ENCODE measurements at places on chromosomes 3 and 15.

GRCh38 chr3:45800611-45801010, 4.3 kb upstream of the SLC6A20 start:
- no peak for DNase-seq

- no peak for DNase-seq
Observed at GRCh38 chr15:88020806-88021205, 235.7 kb downstream of the NTRK3 start.

GRCh38 chr3:138493804-138494606, 59.6 kb downstream of the ESYT3 start:
- no peak for DNase-seq

DNA sequence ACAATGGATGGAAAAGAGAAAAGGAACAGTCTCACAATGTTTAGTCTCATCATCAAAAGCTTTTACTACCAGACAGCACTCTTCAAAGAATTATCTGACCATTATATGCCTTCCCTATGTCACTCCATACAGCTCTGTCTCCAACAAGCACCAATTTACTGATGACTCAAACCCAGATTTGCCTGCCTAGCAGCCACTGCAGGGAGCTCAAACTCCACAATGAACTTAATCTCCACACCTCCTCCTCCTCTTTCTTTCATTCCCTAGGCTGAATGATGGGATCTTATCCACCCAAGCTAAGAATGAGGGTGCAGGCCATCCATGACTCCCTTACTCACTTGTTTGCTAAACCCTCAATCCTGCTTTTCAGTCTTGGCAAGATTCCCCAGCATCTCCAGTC, 45.5 kb downstream of the NBEAL2 start:
- DNase-seq = no peak

DNA sequence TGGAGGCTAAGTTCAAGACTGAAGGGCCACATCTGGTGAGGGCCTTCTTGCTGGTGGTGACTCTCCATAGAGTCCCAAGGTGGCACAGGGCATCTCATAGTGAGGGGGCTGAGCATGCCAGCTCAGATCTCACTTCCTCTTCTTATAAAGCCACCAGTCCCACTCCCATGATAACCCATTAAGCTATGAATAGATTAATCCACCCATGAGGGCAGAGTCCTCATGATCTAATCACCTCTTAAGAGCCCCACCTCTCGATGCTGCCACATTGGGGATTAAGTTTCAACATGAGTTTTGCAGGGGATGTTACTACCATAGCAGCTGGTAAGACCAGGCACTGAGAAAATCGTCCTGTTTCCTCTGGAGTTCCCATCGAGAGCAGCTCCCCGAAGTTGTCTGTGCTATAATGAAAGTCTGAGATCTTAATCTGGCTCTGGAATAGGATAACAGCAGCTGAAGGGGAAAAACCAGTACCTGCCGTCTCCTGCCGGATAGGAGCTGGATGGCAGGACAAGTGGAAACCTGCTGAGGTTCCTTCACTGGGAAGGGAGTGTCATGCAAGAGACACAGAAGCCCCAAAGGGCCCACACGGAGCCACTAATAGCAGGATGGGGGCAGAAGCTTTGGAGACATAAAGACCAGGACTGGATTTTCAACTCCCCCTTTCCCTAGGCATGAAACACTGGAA, 79.5 kb upstream of the EPHB3 start:
- no peak for DNase-seq

DNA sequence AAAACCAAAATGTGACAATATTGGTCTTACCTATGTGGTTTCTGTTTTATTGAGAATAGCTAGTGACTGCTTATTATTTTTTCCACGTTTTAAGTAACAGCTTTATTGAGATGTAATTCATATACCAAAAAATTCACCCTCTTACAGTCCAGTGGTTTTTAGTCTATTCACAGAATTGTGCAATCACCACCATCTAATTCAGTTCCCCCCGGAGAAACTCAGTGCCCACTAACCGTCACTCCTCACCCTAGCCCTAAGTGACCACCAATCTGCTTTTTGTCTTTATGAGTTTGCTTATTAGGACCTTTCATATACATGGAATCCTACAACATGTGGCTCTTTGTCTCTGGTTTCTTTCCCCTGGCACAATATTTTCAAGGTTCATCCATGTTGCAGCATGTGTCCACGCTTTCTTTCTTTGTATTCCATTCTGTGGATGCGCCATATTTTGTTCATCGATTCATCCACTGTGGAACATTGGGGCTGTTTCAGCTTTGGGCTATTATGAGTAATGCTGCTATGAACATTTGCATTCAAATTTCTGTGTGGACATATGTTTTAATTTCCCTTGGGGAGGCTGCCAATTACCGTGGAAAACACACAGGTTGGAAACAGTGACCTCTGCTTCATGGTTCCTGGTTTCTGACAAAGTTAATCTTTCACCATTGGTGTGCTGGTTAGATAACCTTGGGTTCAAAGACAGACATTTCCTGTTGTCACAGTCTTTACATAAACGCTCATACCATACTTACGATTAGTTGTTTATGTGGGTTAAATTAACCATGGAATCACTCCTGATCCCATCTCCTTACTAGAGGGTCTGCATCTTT, 3.2 kb upstream of the BCL2L10 start:
- no peak for DNase-seq

DNA sequence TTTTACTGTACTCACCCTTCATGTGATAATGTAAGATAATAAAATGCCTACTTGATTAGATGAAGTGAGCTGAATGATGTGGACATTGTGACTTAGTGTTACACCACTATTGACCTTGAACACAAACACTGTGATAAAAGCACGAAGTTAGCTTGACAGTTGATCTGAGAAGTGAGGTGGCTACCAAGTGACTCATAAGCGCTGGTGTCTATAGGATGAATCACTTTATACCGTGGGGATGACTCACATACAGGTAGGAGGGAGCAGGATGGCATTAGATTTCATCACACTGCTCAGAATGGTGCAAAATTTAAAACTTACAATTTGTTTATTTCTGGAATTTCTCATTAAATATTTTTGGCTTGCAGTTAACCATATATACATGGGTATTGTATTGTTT, 174.7 kb upstream of the CNTN3 start:
- DNase-seq = no peak

DNA sequence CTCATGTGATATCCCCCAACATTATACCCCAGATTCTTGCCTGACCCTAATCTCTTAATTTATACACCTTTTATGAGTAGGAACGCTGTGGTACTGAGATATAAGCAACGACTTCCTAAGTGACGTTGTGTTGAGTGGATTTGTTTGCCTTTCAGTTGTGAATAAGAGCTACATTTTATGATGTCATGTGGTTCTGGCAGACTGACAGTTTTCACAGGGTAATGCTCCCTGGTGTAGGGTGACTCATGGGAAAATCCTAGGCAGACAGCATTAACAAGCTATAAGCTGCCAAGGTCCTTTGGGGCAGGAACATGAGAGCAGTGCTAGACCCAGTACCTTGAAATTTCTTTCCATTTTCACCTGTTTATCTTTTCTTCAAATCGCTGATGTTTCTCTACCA, 11.2 kb downstream of the C3orf52 start:
- DNase-seq = peak; percentile 13

DNA sequence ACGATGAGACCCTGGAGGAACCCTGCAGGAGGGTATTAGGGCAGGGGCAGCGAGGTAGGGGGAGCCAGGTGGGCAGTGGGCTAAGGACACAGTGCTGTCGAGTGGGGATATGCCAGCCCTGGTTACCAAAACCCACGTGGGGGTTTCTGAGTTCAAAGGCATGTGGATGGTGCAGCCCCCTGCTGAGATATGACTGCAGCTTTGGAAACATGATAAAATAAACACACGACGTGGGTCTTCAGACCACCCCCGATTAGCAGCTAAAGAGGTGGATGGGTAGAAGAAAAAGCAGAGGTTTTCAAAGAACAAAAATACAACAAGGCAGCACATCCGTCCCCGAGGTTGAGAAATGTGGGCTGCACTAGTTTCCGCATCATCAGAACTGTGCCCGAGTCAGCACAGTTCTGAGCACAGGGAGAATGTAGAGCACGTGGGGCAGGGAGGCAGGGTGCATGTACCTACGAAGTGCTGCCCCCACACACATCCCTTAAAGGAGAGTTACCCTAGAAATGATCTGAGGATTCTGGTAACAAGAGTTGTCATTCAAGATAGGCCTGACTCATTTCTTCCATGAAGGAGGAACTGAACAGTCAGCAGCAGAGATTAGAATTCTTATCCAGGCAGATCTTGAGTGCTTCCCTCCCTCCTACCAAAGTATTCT, 121.3 kb downstream of the RPLP1 start:
- peak; percentile 59 for DNase-seq

DNA sequence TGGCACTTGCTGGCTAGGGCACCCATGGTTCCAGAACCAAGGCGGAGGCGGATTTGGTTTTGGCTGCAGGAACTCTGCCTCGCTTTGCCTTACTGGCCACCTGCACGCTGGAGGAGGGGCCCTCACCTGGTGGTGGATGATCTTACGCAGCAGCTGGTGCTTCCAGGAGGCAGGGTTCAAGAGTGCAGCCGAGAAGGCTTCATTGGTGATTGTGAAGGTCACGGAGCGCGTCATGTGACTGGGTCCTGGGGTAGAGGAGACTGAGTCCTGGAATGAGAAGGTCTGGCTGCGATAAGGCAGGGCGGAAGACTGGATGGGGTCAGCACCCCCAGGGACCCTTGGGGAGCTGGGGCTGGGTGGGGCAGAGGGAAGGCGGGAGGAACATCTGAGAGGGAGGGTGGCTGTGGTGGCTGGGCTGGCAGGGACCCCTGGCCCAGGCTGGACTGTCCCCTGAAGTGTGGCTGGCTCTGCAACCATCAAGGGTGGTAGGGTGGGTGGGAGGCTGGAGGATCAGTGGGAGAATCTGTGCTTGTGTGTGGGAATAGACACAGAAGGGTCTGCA, 25.8 kb upstream of the GOLGA6C start:
- DNase-seq = no peak

DNA sequence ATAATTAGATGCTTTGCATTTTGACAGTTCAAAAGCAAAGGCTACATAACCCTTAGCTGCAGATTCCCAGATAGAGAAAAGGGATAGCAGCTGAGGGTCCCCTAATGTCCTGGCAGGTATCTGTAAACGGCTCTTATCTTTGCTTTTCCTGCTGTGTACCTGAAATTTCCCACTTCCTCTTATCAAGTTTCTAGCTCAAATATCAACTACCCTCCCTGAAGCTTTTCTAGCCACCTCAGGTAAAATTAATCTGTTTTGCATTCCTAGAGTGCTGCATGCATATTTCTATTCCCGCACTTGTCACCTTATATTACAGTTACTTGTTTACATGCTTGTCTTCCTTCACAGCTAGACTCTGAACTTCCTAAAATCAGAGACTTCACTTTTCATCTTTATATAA, 55.6 kb upstream of the STXBP5L start:
- DNase-seq = no peak

- no peak for DNase-seq
Observed at GRCh38 chr3:196688349-196688748, 23.7 kb downstream of the CEP19 start.

GRCh38 chr15:97995881-97996603, 35.5 kb downstream of the ARRDC4 start:
- DNase-seq = no peak

DNA sequence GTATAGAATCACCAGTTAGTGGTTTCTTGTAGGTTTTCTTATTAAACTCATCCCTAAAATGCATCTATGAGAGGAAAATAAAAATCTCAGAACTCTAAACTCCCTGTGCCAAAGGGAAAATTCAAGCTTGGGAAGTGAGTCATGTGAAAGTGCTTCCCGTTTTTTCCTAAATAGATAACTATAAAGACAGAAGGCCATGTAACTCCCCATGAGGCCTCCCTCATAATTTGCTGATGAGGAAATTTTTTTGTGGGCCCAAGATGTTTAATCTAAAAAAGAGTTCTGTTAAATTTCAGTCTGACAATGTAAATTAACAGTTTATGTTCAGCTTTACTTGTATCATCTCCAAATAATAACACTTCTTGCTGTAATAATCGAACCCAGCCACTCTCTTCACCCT, 1273.9 kb downstream of the OTOL1 start:
- no peak for DNase-seq

DNA sequence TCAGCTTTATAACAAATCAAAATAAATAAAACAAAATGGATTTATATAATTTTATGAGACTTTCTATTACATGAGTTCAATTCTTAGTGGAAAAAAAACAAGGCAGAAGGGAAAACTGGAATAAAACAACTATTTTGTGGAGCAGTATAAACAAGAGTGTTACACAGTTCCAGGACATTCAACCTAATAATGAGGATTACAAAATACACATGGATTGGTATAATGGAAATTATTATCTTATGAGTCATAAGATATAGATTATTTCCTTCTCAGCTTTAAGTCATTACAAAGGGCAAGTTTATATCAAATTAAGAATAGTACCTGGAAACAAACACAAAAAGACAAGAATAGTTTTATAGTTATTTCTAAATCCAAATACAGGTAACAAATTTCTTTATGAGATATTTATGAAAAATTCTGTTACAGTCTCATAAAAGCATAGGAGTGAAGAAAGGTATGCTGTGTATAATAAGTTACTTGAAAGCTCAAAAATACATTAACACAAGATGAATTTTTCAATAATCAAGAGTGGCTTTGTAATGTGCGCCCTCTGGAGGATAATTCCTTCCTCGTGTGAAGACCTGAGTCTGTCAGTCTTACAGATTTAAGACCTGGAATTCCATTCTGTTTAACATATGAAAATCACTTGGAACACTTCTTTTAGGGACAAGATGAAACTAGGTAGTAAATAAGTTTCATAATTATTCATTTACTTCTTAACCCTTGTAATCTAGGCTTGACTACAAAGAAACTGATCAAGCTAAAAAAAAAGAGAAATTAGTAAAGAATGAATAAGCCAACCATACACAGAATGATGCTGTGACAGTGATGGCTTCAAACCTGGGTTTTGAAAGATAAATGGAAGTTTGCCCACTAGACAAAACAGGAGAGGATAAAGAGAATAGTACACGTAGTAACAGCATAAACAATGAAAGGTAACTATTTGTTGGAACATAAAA, 9.5 kb downstream of the COPS2 start:
- DNase-seq = peak; percentile 20

GRCh38 chr3:17149076-17149475, 264.3 kb downstream of the PLCL2 start:
- DNase-seq = no peak

DNA sequence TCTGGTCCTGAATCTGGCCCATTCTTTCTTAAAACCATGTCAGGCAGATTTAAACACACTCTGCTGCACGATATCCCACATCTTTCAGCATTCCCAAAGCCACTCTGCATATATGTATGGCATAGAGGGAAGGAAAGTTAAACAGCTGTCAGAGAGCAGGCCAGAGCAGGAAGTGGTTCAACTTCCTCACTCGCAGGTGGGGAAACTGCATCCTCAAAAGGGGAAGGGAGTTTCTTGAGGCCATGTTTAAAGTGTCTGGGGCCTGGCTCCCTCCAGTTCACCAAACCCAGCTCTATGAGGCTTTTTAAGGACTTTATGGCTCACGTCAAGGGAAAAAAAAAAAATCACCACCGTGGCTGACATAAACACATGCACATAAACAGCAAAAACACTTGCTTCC, 123.1 kb downstream of the OPA1 start:
- DNase-seq = no peak

- no peak for DNase-seq
Observed at GRCh38 chr15:65405791-65406423, 16.8 kb downstream of the IGDCC4 start.
